ENCODE measurements at places on chromosomes 1 and 21.

DNA sequence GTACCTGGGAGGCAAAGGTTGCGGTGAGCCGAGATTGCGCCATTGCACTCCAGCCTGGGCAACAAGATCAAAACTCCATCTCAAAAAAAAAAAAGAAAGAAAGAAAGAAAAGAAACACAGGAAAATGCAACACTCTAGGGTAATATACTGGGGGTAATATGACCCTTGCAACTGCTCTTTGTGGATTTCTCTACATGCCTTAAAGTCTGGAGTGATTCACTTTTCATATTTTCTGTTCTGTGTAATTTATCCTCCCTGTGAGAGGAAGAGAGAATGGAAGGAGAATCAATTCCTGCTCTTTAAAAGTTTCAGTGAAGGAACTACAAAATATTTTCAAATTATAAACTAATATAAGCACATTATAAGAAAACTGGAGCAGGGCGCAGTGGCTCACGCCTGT lies 22.7 kb downstream of the RIT1 start:
- DNase-seq, result no peak

DNA sequence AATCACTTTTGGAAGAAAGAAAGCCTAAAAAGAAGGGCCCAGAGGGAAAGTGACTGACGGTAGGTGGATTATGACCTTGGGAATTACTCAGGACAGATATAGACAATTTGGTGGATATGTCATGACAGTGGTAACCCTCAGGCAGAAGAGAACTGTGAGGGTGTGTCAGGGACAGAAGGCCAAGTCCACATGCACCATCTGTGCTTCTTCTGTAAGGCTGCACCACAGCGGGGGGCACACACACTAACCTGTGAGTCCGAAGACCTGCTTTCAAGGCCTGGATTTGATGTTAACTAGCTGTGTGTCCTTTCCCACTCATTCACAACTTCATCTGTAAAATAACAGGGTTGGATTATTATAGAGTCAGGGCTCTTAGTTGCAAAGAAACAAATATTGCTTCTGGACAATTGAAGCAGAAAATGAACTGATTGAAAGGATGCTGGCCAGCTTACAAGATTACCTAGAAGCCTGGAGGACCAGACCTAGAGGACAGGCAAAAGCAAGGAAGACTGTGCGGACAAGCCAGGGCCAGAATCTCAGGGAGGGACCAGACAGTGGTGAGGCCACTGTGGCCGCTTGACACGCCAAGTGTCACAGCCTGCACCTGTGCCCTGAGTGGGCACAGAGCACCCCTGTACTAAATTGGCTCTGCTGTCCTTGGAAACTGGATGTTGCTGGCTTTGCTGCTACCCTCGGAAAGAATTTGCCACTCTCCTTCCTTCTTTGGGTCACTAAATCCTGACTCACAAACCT lies 34.7 kb upstream of the USP24 start:
- DNase-seq, result no peak

DNA sequence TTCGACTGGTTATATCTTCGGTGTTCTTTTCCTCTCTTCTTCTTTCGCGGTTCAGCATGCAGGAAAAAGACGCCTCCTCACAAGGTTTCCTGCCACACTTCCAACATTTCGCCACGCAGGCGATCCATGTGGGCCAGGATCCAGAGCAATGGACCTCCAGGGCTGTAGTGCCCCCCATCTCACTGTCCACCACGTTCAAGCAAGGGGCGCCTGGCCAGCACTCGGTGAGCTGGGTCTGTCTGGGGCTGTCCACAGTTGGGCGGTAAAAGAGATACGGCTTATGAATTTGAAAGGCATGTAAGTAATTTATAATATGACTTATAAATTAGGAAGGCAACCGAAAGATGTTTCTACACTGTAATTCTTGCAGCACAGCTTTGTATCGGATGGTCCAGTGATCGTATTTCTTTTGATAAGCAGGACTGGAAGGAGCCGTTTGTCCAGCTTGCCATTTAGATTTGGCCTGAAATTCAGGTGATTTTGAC lies 334 bp downstream of the CTH start:
- no peak for DNase-seq

- DNase-seq, result peak; percentile 51
These were observed 720 bp upstream of the TMCC2 start for GRCh38 chr1:205226868-205227583.

DNA sequence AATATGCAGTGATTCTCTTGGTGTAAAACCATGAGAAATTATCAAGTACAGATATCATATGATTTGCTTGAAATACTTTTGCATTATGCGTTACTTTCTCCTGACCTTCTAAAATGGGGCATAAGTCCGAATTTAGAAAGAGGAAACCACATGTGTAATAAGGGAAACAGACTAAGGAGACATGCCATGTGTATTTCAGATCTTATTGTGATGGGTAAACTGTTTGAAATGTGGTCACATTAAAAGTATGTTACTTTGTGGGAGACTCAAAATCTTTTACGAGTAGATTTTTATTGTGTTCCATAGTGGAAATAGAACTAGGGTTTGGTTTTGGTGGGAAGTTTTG lies 173.0 kb downstream of the NFIA start:
- no peak for DNase-seq

- DNase-seq, result no peak
These were observed 51.7 kb downstream of the RPS6KA1 start for GRCh38 chr1:26581287-26581651.

- no peak for DNase-seq
These were observed 253.1 kb upstream of the ADGRL4 start for GRCh38 chr1:79259390-79260336.

DNA sequence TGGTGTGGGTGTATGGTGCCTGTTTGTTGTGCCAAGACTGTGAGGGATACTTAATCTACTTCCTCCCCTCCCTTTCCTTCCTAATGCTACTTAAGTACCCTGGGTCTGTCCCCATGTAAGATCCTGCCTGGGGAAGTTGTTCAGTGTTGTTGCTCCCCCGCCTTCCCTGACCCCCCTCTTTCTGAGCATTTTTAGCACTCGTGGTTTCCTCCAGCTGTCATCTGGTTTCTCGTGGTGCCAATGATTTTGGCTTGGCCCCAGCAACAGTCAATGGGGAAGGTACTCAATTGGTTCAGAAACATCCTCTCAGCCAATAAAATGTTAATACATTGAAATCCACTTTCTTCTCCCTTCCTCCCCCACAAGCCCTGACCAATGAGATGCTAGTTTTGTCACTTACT lies 8.0 kb upstream of the B4GALT3 start:
- no peak for DNase-seq

- no peak for DNase-seq
These were observed 49.5 kb upstream of the IFFO2 start for GRCh38 chr1:19006000-19006399.

DNA sequence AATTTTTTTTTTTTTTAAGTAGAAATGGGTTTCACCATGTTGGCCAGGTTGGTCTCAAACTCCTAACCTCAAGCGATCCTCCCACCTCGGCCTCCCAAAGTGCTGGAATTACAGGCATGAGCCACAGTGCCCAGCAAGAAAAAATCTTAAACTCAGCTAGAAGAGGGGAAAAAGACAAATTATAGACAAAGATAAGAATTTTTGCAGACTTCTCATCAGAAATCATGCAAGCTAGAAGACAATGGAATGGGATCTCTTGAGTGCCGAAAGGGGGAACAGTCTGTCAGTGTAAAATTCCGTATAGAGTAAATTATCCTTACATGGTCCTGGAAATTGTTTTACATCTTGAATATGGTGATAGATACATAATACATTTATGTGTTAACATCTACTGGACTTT lies 294.4 kb downstream of the CAMTA1 start:
- no peak for DNase-seq

DNA sequence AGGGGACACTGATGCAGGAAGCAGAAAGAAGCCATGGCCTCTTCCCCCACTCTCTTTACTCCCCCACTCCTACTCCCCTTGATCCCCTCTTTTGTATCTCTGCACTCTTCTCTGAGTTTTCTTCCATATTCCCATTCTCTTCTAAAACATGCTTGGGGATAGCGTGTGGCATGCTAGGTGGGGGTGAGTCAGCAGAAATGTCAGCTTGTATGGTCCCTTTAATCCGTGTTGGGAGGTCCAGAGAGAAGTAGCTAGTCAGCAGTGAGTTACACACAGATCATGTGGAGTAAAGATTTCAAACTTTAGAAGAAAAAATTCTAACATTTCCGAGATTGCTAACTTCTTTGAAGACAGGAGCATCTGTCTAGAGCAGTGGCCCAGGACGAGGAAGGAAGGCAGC lies 4.0 kb upstream of the KCNK1 start:
- DNase-seq, result no peak

DNA sequence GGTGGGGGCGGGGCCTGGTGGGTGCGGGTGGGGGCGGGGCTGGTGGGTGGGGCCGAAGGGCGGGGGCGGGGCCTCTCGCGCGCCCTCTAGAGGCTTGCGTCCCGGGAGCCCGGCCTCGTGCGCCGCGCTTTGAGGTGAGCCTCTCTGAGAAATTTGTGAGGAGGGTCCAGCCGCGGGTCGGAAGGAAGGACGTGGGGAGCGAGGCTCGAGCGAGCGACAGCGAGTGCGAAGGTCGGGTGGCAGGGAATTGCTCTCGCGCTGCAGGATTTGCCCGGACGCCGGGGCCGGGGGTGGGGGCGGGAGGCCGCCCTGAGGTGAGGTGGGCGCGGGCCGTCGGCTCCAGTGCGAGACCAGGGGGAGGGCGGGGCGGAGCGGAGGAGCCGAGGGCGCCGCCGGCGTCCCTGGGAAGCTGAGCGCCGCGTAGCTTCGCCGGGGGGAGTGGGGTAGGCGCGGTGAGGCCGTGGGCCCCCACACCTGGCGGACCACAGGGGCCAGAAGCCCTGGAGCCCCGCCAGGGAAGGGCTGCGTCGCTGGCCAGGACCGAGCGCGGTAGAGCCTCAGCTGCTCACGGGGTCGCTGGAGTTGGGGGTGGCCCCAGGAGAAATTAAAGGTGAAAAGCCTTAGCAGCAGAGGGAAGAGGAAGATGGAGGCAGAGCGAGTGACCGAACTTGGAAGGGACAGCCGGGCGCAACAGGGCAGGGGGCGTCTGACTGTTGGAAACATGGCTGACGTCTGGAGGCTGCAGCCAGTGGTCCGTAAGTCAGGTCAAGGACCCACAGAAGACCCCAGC lies 754 bp upstream of the LSS start:
- no peak for DNase-seq

DNA sequence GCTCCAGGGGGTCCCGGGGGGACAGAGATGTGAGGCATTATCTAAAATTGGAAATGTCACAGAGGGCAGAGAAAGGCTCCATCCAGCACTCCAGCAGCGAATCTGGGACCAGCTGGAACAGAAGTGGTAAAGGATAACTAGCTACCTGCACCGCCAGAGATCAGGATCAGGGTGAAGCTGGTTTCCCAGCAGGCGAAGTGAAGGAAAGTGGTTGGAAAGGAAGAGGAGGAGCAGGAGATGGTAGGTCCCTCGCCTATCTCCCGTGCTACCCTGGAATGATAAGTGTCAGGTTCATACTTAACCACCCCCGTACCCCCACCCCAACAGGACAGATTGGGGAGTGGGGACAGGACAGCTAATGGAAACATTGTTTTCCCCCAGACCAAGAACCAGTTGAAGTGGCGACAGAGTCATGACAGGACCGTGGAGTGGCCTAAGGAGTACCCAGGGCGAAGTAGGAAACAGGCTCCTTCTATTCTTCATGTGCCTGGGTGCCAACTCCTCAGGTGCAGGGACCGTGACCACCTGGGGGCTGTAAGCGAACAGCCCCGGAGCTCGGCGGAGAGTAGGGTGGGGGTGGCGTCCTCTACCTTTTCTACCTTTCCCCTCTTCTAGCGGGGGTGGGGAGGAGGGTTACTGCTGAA lies 717 bp downstream of the B4GALT3 start:
- no peak for DNase-seq

- no peak for DNase-seq
These were observed 4.8 kb downstream of the EFHD2 start for GRCh38 chr1:15414445-15414983.

DNA sequence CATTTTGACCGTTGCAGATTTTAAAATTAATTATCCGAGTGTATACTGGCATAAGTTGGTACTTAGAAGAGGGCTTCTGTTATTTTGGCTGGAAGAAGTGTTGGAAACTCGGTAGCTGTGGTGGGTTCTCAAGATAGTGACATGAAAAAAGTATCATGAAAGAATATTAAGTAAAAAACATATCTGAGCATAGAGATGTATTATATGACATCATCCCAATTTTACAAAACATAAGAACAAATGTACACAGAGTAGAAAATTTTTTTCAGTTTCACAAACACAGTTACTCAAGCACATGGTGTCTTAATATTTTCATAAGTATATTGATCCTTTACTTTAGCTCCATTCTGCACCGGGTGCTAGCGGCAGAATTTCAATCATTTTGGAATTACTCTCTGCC lies 684 bp downstream of the IFI16 start:
- no peak for DNase-seq

GRCh38 chr1:172824209-172824608 lies 165.3 kb downstream of the FASLG start:
- no peak for DNase-seq

- no peak for DNase-seq
These were observed 32.5 kb downstream of the PADI2 start for GRCh38 chr1:17086751-17087150.

GRCh38 chr1:246959944-246960693 lies 28.4 kb upstream of the AHCTF1 start:
- DNase-seq, result no peak

DNA sequence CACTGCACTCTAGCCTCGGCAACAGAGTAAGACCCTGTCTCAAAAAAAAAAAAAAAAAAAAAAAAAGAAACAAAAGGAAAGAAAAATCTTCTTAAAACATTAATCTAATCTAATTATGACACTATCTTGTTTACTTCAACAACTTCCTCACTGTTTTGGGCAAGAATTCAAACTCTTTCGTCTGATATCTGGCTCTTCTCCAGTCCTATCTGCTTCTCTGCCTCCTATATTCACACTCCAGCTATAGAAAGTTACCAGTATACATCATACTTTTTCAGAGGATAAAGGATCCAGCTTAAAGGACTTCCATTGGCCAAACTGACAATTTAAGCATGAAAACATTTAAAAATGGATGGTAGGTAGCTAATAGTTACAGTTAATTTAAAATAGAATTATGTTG lies 47.3 kb downstream of the EIF2B3 start:
- DNase-seq, result no peak

DNA sequence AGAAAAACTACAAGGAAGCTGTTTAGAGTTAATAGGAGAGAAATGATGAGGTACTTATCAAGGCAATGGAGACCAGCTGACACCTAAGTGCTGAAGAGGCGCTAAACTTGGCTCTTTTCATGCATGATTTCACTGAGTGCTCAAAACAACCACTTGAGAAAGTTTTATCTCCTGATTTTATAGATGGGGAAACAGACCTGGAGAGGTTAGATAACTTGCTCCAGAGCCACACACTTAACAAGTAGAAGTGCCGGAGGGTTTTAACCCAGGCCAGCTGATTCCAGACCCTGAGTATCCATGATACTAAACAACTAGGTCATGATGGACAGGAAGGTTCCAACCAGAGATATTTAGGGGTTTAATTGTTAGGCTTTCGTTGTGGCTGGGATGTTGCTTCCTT lies 25.9 kb downstream of the UBE2U start:
- DNase-seq, result no peak

Measured in mesothelial cell of epicardium (in vitro differentiated cells).